ENCODE measurements at places on chromosomes 1 and 21.

GRCh38 chr1:71294178-71294577 lies 213.3 kb upstream of the ZRANB2 start:
- DNase-seq = no peak

GRCh38 chr21:14826630-14827029 lies 238.2 kb downstream of the NRIP1 start:
- no peak for DNase-seq

- DNase-seq = no peak
These were observed 74.7 kb upstream of the PALMD start for GRCh38 chr1:99571092-99571734.

- DNase-seq = no peak
These were observed 33.0 kb downstream of the LRRN2 start for GRCh38 chr1:204652497-204652896.

GRCh38 chr1:12472798-12473551 lies 145.0 kb downstream of the DHRS3 start:
- no peak for DNase-seq

GRCh38 chr21:27082431-27083010 lies 115.6 kb upstream of the ADAMTS5 start:
- DNase-seq = no peak

DNA sequence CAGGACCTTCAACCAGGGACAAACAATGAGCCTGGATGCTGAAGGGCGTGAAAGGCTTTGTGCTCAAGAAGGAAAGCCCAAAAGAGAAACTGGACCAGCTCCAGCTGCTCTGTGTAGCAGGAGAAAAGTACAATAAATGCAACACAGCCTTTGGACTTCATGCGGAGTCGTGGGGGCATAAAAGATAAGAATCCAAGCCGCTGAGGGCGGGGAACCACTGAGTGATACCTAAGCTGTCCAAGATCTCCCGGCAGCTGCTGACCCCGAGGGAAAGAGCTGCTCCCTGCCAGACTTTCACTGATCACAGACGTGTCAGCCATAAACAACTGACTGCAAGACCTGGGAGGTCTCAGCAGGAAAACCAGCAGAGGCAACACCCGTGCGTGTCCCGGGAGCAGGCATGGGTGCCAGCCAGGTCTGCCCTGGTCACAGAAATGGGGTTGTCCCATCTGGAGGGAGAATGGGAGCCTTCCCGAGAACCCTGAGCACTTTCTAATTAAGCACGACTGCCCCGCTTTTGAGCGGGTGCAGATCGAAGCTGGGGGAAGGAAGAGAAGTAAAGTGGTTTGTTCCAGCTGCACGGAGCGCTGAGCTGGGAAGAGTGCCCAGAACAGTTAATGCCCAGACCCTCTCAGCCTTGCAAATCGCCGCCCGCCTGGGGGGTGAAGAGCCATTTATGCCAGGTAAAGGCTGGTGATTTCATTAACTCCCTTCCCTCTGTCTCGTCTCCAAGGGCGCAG lies 68.3 kb upstream of the TARDBP start:
- DNase-seq = no peak

GRCh38 chr1:162549001-162549400 lies 12.5 kb upstream of the UAP1 start:
- DNase-seq = no peak

DNA sequence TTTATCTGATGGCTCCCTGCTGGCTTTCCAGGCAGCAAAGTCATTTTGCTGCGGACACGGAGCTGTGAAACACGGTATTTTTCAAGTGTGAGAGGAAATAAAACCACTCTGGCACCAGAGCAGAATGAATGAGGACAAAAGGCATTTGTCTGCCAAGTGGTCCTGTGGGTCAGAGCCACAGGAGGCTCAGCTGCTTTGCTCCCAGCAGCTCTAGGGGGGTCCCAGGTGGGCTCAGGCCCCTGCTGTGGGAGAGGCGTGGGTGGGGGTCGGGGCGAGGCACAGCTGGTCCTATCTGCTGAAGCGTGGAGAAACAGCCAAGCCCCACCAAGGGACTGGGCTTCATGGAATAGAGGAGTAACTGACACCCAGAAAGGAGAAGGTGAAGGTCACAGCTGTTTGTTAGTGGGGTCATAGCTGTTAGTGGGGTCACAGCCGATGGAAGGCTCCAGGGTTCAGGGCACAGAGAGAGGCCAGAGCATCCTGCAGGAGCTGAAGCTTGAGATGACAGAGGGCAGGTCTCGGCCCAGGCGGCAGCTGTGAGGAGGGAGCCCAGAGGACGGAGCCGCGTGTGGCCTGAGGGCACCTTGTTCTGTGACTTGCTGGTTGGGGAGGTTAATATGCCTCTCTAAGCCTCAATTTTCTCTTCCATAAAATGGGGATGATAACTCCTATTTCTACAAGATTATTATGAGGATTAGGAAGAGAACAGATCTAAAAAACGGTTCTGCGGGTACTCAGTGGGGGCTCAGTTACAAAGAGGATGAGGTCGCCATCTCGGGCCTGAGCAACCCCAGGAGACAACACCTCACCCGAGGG lies 7.1 kb downstream of the KIF17 start:
- no peak for DNase-seq

GRCh38 chr1:205824180-205824579 lies 11.2 kb upstream of the SLC41A1 start:
- no peak for DNase-seq

DNA sequence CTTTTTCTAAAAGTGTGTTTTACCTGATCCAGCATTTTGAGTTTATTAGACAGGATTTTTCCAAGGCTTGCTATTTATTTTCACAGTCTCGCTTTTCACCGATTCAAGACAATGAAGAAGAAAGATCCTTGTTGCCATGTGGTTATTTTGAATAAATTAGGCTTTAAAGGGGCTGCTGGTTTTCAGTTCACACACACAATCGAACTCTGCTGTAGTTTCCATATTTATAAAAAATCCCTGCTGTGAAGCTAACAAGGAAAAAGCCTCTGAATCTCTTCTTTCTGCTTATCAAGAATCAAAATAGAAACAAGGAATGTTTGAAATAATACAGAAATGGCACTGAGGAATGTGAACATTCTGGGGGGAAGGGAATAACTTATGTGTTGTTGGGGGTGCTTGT lies 102.5 kb upstream of the KAZN start:
- DNase-seq = no peak

GRCh38 chr1:167456524-167456923 lies 61.8 kb downstream of the CD247 start:
- no peak for DNase-seq

DNA sequence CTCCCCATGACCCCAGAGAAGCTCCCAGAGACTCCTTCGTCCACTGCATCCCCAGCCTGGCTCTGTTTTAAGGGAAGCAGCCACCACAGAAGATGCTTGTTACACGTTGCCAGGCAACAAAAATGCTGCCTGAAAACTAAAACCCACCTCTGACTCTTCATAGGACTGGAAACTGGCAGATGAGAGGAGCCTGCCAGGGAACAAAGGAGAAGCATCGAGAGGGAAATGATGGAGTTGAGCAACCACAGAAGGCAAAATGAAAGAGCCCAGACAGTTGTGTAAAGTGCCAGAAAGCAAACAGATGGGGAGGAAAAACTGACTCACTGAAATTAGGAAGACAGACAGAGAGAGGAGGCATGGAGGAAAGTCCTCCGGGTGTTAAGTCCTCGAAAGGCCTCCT lies 118.4 kb downstream of the KCNN3 start:
- DNase-seq = no peak

All from BJ (cell line).